Umbilical cord (tissue), 2 donors: ENCODE measurements at places on chromosomes 1 and 21.

DNA sequence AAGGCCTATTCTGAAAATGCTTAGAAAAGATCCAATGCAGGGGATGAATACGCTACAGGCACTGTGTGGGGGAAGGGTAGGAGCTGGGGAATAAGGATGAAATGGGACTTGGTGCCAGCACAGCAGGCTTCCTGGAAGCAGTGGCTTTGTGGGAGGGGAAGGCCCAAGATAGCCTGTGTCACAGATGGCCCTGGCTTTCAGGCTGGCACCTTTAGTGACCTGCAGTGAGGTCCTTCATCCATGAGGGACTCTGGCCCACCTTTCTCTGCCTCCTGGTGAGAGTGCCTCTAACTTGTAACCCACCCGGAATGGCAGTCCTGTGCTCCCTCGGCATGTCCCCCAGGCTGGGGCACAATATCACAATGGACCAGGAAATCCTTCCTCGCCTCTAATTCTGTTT lies 919 bp downstream of the CHI3L1 start:
- DNase-seq = no peak

- no peak for DNase-seq
These were observed 94.3 kb upstream of the EDN2 start for GRCh38 chr1:41578712-41579335.

- no peak for DNase-seq
These were observed 145.3 kb downstream of the NTNG1 start for GRCh38 chr1:107286125-107286524.

DNA sequence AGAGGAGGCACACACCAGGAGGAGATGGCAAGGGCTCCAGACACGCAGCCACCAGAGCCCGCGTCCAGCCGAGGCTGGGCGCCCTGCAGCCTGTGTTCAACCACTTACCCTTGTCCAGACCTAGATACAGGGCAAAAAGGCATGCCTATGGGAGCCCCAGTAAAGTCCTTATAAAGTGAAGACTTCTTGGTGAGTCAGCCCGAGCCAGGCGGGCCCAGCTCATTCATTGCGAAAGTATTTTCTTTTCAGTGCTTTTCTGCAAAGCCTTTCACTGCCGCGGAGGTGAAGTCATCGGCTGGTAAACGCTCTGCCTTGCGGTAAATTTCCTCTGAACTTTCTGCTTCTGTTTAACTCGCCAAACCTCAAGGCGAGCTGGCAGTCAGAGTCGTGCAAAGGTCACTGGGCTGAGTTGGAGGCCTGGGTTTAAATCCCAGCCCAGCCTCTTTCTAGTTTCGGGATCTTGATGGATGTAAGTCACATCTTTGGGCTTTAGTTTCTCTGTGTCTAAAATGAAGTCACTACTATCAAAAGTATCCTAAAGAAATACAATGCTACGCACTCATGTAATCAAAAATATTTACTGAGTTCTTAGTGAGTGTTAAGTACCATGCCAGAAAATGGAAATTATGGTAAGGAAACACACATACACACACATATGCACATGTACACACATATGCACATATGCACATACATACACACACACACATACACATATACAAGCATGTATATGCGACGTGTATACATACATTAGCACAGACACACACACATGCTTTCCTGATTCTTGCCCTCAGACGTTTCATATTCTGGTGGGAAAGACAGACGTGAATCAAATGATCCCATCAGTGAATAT lies 54.7 kb upstream of the IFFO2 start:
- DNase-seq = peak; percentile 98

DNA sequence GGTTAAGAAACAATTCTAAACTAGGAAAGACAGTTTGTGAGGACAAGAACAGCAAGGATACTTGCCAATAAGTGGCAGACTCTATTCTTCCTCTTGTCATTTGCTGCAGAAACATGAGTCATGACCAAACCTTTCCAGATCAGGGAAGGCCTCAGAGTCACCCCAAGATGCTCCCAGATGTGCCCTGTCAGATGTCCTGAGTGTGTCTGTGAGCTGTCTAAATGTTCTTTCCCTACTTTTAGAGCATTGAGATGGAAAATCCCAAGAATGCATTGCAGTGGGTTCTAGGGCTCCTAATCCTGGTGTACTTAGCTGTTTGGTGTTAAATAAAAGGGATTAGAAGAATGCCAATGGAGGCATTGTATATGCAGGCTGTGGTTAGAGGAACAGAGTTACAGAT lies 57.5 kb upstream of the KIAA0040 start:
- DNase-seq = no peak

GRCh38 chr1:66327588-66327987 lies 206.4 kb upstream of the SGIP1 start:
- no peak for DNase-seq

DNA sequence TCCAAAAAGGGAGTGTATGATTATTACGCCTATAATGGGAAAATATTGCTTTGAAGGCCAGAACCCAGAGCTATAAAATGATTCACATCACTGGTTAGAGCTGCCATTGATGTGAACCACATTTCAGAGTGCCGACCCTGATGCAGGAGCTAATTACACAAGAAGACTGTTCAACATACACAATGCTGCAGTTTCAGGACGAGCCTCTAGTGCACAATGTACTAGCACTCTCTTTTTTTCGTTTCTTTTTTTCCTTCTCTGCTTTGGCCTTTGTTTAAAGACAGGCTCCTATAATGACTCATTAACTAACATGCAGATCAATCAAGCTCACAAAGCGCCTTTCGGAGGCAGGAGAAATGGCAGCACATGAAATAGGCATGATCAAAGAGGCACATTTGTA lies 66.0 kb upstream of the HMGB4 start:
- no peak for DNase-seq

- DNase-seq = no peak
These were observed 188.4 kb downstream of the RRAGC start for GRCh38 chr1:38671221-38671620.

DNA sequence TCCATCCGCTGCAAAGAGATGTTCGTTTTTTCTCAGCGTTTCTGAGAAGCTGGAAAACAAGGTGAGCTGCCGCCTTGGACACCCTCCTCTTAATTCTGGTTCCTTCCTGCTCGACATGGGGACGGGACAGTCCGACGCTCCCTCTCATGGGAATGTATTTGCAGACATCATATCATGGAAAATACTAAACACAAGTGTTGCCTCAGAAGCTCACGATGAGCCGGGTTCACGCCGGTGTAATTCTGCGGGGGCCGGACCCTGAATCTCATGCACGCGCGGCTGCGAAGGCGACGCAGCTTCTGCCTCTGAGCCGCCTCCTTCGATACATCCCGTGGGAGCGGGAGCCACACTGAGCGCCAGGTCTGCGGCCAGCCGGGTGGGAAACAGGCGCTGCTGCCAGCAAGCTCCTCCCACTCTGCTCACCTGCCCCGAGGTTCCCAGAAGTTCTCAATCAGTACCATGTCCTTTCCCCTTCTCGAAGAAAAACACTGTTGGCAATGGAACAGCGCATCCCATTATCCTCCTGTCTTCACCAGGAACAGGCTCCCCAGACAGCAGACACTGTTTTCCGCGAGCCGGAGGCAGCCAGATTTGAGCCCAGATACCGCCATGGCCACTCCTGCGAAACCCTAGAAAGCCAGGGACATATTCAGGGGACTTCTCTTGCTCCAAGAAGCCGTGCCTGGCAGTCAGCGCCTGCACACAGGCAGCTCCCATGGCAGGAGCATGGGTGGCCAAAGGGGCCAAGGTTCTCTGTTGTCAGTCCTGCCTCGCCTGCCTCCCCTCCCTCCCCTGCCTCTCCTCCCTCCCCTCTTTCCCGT lies 98.0 kb downstream of the WDR4 start:
- DNase-seq = peak; percentile 30

DNA sequence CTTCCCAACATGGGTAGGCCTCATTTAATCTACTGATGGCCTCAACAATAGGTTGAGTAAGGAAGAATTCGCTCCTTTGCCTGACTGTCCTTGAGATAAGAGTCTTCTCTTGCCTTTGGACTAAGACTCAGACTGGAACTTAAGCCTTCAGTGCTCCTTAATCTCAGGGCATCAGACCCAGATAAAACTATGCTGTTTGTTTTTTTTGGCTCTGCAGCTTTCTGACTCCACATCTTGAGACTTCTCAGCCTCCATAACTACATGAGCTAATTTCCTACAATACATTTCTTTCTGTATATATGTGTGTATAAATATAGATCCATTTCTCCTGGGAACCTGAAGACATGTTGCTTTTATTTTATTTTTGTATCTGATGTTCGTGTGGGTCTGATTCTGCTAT lies 1470.7 kb upstream of the PRMT6 start:
- DNase-seq = no peak

- DNase-seq = no peak
These were observed 40.3 kb downstream of the LAMC2 start for GRCh38 chr1:183226361-183226760.

- no peak for DNase-seq
These were observed 15.9 kb downstream of the BMP8A start for GRCh38 chr1:39507230-39507928.

- no peak for DNase-seq
These were observed 68.0 kb upstream of the ACTL8 start for GRCh38 chr1:17687145-17687544.

DNA sequence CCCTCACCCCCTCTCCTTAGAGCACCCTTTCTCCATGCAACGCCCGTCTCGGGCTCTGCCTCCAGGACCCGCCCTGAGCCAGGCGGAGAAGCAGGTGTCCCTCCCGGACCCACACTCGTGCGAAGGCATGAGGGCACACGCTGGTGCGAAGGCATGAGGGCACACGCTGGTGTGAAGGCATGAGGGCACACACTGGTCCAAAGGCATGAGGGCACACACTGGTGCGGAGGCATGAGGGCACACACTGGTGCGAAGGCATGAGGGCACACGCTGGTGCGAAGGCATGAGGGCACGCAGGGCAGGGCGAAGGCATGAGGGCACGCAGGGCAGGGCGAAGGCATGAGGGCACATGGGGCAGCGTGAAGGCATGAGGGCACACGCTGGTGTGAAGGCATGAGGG lies 5.8 kb upstream of the TMEM52 start:
- no peak for DNase-seq
